Purkinje cell (primary cell): ENCODE measurements at places on chromosomes 3 and 15. TPM values are rescaled to one million over a fixed set of nuclear protein-coding genes. Genes with fewer than 3 reads are reported as not detected.

GOLGA8K gene
- polyA plus RNA-seq = not detected in 2 replicates

GP9 gene
- polyA plus RNA-seq = not detected in 2 replicates

SEMA6D gene
- 20.1 and 25.1 TPM in 2 replicates for polyA plus RNA-seq

TAGLN3 gene
- polyA plus RNA-seq = 15.0 and 181 TPM in 2 replicates

GOLGA6L4 gene
- polyA plus RNA-seq = 3.4 and 3.5 TPM in 2 replicates

EFHB gene
- 0.32 and 4.0 TPM in 2 replicates for polyA plus RNA-seq

C3orf49 gene
- 1.2 TPM in 1 of 2 replicates, not detected in the other for polyA plus RNA-seq

FBXL22 gene
- polyA plus RNA-seq = 0.45 TPM in 1 of 2 replicates, not detected in the other

USP19 gene
- polyA plus RNA-seq = 2.1 and 3.5 TPM in 2 replicates
